ENCODE measurements at places on chromosomes 12 and 14.

- peak; percentile 47 for DNase-seq
Measured at GRCh38 chr14:21382886-21383847, 652 bp downstream of the SUPT16H start.

- peak; percentile 51 for DNase-seq
Measured at GRCh38 chr14:28596391-28596790, 170.2 kb upstream of the FOXG1 start.

- no peak for DNase-seq
Measured at GRCh38 chr12:25249931-25250738, 594 bp downstream of the KRAS start.

GRCh38 chr12:41919048-41919447 lies 225.6 kb downstream of the GXYLT1 start:
- no peak for DNase-seq

DNA sequence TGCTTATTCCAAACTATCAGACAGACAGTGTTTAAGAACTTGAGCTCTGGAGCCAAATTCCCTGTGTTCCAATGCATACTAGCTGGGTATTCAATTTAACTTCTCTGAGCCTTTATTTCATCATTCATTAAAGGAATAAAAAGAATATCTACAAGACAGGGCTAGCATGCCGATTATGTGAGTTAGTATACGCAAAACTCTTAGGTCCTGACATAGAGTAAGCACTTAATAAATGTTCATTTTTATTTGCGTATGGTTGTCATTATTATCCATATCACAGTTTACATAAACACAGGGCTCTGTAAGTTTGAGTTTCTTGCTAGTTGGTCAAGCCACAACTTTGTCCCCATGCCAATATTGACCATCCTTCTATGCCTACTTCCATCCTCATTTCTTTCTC lies 161.5 kb downstream of the NUAK1 start:
- DNase-seq, result no peak

DNA sequence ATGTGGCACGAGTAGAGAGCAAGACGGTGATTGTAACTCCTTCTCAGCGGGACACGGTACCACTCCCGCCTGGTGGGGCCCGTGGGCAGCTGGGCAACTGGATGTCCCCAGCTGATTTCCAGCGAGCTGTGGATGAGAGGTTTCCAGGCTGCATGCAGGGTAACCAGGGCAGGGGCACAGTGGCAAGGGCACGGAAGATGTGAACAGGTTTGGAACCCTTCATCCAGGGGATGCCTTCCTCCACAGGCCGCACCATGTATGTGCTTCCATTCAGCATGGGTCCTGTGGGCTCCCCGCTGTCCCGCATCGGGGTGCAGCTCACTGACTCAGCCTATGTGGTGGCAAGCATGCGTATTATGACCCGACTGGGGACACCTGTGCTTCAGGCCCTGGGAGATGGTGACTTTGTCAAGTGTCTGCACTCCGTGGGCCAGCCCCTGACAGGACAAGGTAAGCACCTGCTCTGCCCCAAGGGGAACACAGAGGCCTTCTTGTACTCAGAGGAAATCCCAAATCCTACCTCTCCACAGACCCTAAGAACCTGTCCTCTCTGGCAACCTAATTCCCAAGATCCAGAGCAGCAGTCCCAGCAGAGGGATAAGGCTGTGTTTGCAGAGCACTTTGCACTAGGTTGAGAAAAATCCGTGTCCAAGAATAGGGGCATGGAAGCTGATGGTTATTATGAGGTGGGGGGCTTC lies 4.3 kb downstream of the PCK2 start:
- no peak for DNase-seq

DNA sequence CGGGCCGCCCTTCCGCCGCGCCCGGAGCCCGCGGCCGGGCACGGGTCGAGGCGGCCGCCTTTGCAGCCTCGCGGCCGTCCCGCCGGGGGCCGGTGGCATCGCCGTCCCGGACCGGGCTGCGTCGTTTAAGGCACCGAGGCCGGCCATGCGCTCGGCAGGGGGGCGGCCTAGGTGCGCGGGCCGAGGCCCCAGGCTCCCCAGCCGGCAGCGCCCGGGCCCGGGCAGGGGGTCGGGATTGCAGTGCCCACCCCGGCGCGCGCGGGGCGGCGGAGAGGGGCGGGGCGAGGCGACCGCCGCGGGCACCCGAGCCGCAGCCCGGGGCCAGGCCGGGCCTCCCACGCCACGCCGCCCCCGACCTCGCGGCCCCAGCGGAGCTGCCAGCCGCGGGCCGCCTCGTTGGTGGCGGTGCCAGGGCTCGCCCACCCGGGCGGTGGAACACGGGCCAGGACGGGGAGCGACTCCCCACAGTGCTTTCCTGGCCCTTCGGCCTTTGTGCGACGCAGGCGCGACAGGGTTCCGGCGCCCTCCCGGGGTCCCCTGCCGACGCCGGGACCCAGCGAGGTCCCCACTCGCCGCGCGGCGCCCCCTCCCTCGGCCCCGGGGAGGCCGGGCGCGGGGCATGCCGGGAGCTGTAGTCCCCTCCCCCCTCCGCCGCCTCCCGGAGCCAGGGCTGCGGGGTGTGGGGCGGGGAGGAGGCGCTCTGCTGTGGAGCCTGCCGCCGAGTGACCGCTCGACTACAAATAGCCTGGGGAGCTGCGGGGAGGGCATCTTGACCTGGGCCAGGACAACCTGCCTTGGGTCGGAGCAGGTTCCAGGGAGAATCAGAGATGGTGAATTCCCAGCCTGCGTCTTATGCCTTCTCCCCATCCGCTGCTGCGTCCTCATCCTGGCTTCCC lies 769 bp downstream of the FKBP4 start:
- no peak for DNase-seq

DNA sequence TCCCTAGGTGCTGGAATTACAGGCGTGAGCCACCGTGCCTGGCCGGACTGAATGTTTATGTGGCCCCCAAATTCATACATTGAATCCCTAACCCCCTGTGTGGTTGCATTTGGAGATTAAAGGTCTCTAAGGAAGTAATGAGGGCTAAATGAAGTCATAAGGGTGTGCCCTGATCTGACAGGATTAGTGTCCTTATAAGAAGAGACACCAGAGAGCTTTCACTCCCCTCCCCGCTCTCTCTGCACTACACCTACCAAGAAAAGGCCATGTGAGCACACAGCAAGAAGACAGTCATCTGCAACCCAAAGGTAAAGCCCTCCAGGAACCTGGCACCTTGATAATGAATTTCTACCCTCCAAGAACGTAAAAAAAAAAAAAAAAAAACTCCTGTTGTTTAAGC lies 212.1 kb upstream of the CAND1 start:
- no peak for DNase-seq

DNA sequence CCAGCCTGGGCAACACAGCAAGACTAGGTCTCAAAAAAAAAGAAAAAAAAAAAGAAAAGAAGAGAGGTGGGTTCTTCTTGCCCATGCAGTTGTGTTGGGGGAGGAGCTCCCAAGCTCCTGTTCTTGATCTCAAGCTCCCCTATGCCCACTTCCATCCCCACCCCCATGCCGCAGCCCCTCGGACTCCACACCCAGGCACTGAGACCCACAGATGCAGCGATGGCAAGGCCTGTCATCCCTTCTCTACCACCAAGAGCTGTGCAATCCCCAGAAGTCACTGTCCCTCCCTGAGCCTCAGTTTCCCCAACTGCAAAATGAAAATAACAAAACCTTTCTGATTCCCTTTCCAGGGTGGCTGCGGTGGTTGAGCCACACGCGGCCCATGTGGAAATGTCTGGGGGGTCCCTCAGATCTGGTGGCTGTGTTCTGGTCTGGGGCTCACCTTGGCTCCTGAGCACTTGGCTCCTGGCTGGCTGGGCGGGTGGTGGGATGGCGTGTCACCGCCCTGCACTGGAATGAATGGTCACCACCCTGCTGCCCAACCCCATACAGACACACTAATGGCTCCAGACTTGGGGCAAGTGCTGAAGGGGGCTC lies 22.6 kb upstream of the KIF26A start:
- DNase-seq, result no peak

DNA sequence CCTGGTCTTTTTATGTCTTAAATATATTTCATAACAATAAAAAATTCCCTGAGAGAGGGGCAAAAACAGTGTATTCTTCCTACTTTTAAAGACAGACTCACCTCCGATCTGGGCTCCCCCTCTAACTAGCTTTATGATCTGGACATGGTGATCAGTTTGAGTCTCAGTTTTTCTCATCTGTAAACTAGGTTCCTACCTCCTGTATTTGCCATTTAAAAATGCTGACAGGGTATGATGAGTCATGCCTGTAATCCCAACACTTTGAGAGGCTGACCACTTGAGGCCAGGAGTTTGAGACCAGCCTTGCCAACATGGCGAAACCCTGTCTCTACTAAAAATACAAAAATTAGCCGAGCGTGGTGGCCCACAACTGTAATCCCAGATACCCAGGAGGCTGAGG lies 114.8 kb upstream of the LHX5 start:
- no peak for DNase-seq

GRCh38 chr12:91616416-91616815 lies 433.8 kb upstream of the DCN start:
- no peak for DNase-seq

- DNase-seq, result no peak
Measured at GRCh38 chr12:116391501-116391900, 114.0 kb upstream of the MED13L start.

- no peak for DNase-seq
Measured at GRCh38 chr14:22566845-22567244, 22.2 kb downstream of the DAD1 start.

- DNase-seq, result no peak
Measured at GRCh38 chr14:56878766-56879165, 68.5 kb upstream of the OTX2 start.

GRCh38 chr14:30796707-30797106 lies 77.7 kb upstream of the COCH start:
- no peak for DNase-seq

- no peak for DNase-seq
Measured at GRCh38 chr12:15494329-15495046, 172.2 kb downstream of the PTPRO start.

- DNase-seq, result no peak
Measured at GRCh38 chr12:916240-916639, 33.3 kb downstream of the RAD52 start.

GRCh38 chr14:99758872-99759545 lies 34.2 kb upstream of the EML1 start:
- DNase-seq, result no peak

- DNase-seq, result no peak
Measured at GRCh38 chr12:81942594-81942993, 183.4 kb upstream of the PPFIA2 start.

GRCh38 chr12:8544295-8544694 lies 3.6 kb upstream of the CLEC4E start:
- DNase-seq, result peak; percentile 2

- DNase-seq, result no peak
Measured at GRCh38 chr14:81478446-81478845, 55.2 kb downstream of the SEL1L start.

DNA sequence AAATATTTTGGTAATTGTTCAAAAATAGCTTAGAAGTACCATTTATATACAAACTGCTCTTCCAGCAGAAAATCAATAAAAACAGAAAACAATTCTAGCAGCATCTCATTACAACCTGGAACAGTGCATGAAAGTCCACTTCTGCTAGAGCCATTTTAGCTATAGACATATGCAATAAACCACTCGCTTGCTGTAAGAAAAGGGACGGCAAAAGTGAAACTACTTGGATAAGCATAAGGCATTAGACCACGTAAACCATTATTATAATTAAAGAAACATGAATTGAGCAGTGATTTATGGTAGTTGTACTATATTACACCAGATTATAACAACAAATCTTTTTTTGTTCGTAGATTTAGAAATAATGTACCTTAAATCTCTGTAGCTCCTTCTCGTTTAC lies 48.7 kb downstream of the LRIG3 start:
- DNase-seq, result no peak

DNA sequence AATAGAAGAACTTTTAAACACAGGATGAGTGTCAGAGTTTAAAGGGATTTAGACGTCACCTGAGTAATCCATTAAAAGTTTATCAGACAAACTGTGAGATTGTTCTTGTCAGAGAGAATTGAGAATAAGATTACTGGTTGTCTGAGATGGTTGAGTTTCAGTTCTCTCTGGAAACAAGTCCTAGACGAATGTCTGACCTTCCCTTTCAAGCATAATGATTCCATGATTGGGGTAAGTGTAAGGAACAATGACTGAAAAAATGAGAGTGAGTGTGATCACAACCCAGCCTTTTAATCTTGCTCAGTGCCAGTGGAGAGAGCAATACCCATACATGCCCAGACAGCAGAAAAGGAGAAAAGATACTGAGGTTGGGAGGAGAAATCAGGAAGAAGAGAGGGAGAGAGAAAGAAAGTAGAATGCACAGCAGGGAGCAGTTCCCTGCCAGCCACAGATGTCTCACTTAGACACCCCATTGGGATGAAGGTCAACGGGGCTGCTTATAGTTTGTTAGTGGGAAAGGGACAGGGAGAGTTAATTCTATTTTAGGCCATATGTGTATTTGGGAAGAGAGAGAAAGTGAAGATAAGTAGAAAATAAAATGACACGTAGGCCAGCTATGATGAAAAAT lies 4.3 kb downstream of the GRIP1 start:
- no peak for DNase-seq

GRCh38 chr14:52351233-52352060 lies 37.3 kb downstream of the PTGER2 start:
- no peak for DNase-seq

DNA sequence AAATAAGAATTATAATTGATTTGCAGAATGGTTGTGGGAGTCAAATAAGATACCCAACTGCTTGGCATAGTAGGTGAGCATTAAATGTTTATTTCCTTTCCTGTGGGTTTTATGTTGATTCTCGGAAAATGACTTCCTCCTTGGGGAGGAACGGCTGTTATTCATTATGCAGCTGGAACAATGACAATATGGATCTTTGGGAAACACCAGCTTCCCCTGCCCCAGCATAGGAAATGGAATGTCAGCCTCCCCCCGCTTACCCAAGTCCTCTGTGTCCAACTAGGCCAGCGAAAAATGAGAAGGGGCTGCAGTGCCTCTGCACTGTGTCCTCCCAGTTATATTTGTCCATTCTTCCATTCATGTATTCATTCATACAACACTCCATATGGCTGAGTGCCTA lies 11.7 kb upstream of the CCDC177 start:
- DNase-seq, result no peak

DNA sequence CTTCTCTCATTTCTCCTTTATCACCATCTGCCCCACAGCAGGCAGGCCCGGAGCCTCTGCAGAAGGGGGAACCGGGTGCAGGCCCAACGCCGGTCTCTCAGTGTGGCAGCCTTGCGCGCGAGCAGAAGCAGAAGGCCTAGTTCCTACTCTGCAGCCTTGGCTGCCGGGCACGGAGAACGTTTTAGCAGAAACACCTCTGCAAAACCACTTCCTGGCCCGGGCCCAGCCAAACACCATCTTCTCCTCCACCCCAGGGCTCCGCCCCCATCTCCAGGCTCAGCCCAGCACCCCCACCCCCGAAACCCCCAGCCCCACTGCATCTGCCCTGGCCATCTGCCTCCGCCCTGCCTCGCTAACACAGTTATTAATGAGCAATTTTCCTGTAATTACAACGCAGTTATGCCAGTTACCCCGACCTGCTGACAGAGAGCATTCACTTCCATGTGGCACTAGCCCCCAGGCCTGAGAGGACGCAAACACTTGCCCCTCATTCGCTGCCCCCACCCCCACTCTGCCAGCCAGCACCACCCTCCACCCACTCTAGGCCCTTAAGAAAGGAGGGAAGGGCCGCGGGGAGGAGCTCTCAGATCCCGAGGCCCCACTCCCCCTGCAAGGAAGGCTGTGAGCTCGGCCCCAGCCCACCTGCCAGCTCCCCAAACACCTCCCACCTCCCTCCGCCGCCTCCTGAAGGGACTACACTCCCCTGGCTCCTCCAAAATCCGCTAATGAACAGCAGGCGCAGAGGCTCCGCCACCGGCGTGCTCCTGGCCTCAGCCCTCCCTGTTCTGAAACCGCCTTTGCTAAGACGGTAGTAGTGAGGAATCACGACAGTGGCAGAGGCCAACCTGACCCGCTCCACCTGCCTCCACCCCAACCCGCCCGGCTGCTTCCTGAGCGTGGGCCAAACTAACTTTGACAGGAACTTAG lies 44.7 kb upstream of the FBRSL1 start:
- no peak for DNase-seq
